ENCODE measurements at places on chromosomes 2 and 18.

GRCh38 chr2:65021709-65022108, 32.5 kb downstream of the SLC1A4 start:
- no peak for DNase-seq

DNA sequence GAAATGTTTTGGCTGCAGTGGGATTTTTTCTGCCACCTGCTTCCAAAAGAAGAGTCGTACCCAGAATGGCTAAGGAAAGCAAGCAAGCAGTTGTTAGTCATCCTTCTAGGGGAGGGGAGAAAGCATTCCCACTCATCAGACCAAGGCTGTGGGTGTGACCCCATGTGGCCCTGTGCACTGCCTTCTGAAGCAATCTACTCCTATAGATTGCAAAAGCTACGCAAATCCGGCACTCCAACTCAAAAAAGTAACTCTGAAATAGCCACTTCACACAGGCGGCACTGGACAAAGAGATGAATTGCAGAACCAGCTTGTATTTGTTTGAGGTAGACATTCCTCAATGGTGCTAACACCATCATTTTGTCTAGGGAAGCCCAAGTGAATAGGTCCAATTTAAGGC, 44.3 kb downstream of the ST3GAL5 start:
- DNase-seq: no peak

DNA sequence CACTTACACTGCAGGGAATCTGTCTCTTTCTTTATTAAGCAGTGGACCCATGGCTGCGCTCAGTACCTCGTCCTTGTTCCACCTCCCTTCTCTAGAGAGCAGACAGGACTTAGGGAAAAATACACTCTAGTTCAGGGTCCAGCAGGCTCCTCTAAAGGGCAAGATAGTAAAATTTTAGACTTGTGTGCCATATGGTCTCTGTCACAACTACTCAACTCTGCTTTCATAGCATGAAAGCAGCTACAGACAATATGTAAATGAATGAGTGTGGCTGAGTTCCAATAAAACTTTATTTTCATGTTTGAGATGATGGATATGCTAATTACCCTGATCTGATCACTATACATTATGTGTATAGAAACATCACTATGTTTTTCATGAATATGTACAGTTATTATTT, 163.1 kb downstream of the BABAM2 start:
- DNase-seq: no peak

- DNase-seq: no peak
Measured at GRCh38 chr2:23029111-23029510, 355.9 kb upstream of the KLHL29 start.

- no peak for DNase-seq
Measured at GRCh38 chr18:45993438-45993837, 26.3 kb upstream of the EPG5 start.

GRCh38 chr2:183998041-183998796, 600.1 kb upstream of the ZNF804A start:
- DNase-seq: no peak

GRCh38 chr2:66574701-66575624, 140.0 kb downstream of the MEIS1 start:
- peak; percentile 51 for DNase-seq

GRCh38 chr2:17892770-17893534, 14.5 kb downstream of the KCNS3 start:
- DNase-seq: no peak

GRCh38 chr2:67625690-67626475, 228.8 kb downstream of the ETAA1 start:
- DNase-seq: no peak

DNA sequence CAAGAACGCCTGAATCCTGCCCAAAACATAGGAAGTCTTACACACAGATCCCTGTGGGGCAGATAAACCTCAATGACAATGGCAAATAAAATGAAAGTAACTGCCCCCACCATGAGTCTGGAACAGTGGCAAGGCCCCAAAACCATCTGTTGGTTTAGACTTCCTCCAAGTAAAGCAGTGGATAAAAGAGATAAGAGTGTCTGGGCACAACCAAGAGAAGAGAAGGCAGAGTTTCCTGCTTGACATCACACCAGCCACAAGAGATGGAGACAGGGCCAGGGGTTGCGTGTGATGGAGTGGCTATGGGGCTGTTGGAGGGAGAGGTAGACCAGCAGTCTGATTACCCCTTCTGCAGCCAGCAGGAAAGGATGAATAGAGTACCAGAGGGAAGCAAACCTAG, 212.1 kb upstream of the POU3F3 start:
- DNase-seq: peak; percentile 93

DNA sequence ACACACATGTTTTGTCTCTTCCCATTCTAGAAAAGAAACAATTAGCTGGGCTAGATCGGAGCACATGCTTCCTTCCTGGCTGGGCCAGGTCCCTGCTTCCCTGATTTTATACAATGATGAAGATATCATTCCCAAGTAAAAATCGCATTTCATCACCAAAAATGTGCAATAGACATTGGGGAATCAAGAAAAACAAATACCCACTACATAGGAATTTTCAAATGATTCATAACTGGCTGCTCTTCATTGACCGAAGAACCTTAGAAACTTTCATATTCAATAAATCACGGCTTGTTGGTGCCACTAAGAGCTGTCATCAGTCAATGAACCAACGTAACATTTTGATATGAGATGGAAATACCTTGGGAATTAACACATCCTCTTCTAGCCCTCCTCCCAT, 373.6 kb upstream of the TRIB2 start:
- DNase-seq: no peak

DNA sequence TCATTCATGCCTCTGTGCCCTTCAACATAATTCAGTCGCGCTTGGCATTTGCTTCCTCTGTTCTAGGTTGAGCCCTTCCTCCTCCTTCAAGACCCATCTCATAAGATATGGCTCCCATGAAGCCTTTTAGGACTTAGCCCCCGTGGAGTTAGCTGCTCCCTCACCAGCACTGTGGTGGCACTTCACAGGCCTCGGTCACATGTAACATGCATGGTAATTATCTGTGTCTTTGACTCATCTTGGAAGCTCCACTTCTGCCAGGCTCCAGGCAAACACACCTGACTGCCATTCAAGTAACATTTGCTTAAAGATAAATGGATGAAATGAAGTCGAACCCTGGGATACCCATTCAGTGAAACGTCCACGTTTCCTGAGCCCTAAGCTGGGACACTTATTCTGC, 484.7 kb downstream of the EIPR1 start:
- no peak for DNase-seq

DNA sequence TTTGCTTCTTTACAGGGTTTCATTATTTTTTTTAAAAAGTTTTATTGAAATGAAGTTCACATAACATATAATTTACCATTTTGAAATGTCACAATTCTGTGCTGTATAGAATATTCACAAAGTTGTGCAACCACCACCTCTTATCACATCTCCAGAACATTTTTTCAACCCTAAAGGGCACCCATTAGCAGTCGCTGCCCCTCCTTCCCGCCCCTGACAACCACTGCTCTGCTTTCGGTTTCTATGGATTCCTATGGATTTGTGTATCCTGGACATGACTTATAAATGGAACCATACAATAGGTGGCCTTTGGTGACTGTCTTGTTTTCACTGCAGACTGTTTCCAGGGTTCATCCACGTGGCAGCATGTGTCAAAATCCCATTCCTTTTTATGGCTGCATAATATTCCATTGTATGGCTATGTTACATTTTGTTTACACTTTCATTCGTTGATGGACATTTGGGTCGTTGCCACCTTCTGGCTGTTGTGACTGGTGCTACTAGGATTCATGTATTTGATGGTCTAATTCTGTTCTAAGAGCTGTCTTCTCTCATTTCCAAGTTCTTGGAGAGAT, 52.6 kb downstream of the SH3BP4 start:
- no peak for DNase-seq

DNA sequence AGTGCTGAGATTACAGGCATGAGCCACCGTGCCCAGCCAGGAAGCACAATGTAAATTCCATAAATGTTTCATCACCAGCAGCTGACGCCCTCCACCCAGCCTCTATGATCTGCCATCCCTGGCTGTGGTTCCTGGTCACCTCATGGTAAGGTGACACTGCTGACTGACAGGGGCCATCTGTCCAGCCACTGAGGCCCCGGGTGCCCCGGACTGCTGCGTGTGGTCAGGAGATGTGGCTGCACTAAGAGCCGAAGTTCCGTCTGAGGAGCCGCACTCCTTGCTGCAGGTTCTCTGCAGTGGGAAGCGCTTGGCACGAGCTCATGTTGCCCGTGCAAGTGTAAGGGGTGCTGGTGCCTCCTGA, 10.9 kb downstream of the NTSR2 start:
- DNase-seq: no peak

- no peak for DNase-seq
Measured at GRCh38 chr2:119225105-119225865, 1.7 kb downstream of the STEAP3 start.

DNA sequence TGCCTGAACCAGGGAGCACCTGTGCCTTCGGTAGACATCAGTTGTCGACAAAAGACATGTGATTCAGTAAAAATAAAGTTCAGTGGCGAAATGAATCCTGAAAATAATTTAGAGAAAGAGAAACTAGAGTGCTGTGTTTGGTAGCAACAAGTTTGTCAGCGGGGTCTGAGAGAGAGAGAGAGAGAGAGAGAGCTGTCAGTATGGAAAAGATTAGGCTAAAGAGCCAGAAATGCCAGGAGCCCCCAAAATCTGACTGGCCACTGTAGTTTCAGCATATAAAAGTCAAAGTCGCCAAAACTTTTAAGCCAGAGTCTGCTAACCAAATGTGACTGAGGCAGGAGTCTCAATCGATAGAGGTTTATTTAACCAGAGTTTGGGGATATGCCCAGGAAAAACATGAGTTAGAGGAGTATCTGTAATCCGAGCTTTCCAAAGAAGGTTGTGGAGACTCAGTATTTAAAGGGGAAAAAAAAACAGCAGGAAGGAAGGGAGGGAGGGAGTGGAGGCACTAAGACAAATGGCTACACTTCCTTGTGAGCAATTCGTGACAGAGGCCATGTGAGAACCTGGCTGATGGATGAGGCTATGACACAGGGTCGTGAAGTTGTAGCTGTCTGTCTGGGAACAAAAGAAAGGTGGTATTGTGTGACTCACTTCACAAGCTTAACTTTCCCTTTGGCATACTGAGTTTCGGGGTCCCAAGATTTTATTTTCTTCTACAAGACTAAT, 20.5 kb upstream of the GNAL start:
- DNase-seq: no peak

GRCh38 chr2:174730698-174731018, 33.6 kb downstream of the CHRNA1 start:
- no peak for DNase-seq

GRCh38 chr2:77578354-77578753, 56.2 kb upstream of the LRRTM4 start:
- DNase-seq: no peak

GRCh38 chr2:19569300-19569791, 210.9 kb upstream of the OSR1 start:
- no peak for DNase-seq

DNA sequence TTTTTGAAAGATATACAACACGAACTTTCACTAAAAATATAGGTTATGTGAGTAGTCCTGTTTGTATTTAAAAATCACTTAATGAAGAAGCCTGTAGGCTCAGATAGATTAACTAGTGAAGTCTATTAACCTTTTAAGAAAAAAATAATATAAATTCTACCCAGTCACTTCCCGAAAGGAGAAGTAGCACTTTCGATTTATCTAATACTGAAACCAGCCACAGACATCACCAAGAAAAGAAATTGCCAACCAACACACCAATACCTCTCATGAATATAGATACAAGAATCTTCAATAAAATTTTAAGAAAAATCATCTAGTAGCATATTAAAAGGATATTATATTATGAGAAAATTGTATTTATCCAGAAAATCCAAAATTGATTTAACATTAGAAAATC, 160.5 kb downstream of the GALNT13 start:
- DNase-seq: no peak

DNA sequence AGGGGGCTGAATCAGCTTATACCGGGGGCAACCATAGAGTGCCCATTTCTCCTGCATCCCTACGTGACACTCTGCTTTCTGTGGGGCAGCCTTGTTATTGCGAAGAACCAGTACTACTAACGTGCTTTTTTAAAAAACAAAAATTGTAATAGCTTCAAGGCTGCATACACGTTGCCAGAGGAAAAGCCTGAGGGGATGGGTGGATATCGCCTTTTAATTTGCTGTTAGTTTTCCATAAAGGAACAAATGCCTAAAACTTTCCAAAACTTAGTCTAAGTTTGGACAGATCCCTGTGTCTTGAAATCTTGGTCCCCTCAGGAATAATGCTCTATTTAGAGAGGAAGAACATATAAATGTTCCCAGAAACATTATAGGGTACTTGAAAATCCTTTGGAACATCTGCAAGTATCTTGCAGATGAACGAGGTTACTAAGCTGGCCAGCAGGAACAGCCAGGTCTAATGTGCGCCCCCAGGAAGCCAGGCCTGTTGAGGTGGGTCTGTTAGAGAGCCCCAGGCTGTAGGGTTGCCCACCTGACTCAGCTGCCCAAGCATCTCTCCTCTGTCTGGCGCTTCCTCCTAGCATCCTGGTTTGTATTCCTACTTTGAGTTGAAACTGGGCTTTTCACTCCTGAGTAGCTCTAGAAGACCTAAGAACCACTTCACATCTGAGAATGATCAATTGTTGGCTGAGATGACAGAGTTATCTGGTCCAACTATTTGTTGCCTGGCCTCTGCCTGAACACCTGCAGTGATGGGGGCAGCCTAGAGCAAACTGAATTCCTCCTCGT, 96.9 kb downstream of the TGOLN2 start:
- no peak for DNase-seq

DNA sequence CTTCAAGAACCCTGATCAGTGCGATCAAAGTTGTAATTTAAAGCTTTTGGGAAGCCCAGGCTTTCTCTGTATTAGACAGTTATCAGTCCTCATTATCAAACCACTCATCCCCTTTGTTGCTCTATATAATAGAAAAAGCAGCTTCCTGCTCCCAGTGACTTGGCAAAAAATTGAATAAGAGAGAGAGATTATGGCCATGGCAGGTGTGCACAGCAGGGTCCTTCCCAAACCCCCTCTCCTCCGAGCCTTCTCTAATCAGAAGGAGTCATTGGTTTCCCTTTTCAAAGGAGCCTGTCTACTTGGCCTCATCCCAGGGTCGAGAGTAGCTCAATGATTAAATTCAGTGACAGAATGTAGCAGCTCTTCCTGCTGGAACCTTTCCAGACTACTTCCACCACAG, 81.5 kb downstream of the SEMA4F start:
- no peak for DNase-seq

GRCh38 chr2:221425353-221425752, 146.8 kb downstream of the EPHA4 start:
- DNase-seq: no peak

DNA sequence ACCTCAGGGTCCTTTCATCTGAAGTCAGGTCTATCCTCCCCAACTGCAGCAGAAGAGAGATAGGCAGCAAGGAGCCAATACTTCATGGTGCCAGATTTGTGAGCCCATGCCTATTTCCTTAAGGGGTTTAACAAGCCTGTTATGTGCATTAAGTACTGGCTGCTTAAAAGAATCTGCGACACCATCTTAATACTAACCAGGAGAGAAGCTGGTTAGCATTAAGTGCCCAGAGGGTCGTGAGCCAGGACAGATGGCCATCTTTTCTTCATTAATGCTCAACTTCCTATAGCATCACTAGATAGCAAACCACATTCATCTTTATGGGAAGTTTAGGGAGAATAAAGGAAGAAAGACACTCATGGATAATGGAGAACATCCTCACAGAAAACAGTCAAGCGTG, 289.1 kb downstream of the ETAA1 start:
- no peak for DNase-seq

GRCh38 chr2:222688917-222689316, 17.5 kb downstream of the MOGAT1 start:
- no peak for DNase-seq

Data from GDM1 (cell line).